Bone marrow (tissue), 2 donors: ENCODE measurements at places on chromosomes 1 and 21.

DNA sequence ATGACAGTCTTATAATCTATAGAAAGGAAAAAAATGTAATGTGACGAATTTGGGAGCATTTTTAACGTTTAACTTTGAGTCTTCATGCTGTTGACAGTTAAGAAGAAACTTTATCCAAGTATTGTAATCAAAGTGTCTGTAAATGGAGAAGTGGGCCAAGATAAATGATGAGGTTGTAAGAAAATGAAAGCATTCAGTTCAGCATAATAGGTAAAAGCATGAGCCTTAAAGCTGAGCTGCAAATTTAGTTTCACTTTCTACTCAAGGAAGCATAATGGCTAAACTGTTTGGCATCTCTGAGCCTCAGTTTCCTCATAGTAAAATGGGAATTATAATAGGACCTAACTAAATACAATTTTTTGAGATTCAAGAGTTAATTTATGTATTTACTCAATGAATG, 1554.8 kb downstream of the KCNT2 start:
- no peak for DNase-seq

DNA sequence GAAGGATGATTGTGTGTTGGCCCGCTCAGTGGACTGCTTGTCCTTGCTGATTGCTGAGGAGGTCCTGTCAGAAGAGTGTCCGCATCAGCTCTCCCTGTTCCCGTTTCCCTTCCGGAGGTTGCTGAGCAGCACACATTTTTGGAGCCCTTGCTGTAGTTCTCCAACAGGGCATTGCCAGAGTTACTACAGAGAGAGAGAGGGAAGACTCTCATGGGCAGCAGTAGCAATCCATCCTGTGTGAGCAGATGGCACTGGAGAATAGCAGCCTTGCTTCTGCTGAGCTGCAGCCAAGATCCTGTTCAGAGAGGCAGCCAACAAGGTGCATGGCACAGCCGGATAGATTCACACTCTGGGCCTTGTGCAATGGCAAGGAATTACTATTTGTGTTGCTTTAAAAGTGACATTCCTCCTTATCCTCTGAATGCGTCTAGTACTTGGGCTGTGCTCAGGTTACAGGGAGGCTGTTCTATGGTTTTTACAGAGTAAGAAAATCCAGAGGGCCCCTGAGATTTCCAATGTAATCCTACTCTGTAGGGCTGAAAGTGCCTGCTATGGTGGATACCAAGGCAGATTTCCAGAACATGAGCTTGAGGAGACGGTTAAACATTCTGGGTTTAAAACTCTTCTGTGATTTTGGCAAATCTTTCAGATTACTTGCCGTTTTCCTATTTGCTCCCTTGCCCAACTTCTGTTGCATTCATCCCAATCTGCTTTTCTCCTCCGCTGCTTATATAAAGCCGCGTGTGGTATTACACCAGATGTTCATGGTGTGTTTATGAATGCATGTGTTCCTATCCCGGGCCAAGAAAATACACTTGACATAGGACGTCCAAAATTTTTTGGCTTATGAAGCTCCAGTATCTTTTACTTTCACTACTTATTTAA, 27.4 kb downstream of the AK4 start:
- DNase-seq: no peak

DNA sequence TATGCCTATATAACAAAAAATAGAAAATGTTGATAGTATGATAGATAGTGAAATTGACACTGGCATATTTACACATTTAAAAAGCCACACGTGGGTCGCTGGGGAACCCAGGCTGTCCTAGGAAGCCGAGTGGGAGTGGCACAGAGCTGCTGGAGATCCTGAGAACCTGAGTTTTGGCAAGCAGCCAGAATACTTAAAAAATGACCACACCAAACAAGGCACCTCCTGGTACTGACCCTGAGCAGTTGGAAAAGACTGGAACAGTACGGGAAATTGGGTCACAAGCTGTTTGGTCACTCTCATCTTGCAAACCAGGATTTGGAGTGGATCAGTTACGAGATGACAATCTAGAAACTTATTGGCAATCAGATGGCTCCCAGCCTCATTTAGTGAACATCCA, 111.5 kb downstream of the ZFYVE9 start:
- DNase-seq: no peak

DNA sequence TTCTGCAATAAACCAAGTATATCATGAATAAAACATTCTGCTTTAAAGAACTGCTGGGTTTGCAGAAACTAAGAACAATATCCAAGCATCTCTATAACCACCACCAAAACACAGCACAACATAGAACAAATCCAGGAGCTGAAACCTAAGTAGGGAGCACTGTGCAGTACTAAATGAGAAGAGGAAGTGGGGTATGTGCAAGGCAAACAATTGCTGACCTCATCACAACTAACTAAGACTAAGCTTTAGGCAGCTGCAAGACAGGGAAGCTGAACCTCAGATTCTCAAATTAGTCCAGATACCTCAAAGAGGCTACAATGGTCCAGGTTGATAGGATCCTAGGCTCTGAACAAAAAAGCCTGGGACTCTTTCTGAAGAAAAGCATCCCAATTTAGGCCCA, 172.6 kb downstream of the SLC44A5 start:
- no peak for DNase-seq

GRCh38 chr1:157969697-157970485, 23.6 kb upstream of the KIRREL1 start:
- DNase-seq: peak; percentile 11

GRCh38 chr21:44532712-44533111, 7.3 kb downstream of the KRTAP10-1 start:
- DNase-seq: no peak

GRCh38 chr1:198254948-198255347, 98.2 kb downstream of the NEK7 start:
- DNase-seq: no peak

GRCh38 chr1:36350659-36351226, 27.3 kb upstream of the EVA1B start:
- DNase-seq: peak; percentile 70

DNA sequence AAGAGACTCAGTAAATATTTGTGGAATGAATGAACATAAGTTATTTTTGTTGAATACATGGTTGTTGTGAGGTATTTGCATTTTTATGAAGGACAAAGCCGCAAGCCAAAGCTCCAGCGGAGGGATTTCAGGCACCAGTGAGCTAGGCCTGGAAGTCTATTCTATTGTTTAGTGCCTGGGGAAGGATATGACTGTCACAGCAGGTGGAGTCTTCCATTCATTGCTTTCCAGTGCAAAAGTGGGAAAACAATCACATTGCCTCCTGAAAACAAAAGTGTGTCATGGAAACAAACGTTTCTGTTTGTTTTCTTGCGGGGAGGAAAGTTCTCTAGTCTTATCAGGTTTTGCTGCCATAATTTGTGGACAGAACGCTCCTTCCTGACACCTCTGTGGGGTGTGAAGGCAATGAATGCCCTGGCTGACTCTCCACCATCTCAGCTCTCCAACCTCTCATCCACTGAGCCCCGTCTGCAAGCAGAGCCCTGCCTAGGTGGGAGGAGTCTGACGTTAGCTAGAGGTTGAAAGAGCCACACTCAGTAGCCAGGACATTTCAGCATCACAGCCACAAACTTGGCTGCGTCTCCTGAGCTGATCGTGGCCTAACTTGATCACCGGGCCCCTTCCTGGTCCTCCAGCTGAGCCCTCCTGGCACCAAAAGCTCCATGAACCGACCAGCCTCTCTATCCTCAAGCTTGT, 739.1 kb downstream of the MATN1 start:
- no peak for DNase-seq

GRCh38 chr1:66223681-66224080, 310.3 kb upstream of the SGIP1 start:
- DNase-seq: no peak

GRCh38 chr1:110674337-110675059, at the start of gene KCNA3:
Gene KCNA3 (minus strand): TSS chr1:110674940. CDS start chr1:110674809, 131 bp downstream.
- DNase-seq: peak; percentile 46

DNA sequence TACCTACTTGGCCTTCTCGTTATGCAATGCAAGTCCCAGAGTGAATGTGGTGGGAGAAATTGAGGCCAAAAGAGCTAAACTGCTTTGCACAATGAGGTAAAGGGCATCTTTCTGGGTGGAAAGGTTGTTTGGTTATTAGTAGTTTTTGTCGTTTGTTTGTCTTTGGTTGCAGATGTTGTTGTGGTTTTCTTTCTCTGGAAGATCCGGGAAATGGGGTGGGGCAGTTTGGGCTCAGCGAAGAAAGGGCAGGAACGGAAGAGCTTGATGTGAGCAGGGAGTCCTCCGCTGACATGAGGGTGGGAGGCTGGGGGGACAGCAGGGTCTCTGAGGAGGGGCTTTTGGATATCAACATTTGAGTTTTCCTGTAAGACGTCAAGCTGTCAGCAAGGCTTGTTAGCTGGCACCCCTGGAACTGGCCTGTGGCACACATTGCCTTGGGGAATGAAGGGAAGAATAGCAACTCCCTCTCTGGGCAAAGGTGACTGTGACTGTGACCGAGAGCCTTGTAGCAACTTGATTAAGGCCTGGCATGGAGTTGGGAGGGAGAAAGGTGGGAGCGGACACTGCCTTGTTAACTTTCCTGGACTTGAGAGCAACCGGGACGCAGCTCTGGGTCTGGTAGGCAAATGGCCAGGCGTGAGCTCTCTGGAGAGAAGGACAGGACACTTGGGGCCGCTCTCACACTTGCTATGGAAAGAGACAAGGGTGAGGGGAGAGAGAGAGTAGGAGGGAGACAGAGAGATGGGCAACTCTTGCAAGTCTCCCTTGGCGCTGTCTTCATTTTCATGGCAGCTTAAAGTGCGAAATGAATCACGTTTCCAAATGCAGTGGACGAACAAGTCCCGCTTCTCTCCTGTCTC, 15.4 kb upstream of the OPRD1 start:
- DNase-seq: no peak

DNA sequence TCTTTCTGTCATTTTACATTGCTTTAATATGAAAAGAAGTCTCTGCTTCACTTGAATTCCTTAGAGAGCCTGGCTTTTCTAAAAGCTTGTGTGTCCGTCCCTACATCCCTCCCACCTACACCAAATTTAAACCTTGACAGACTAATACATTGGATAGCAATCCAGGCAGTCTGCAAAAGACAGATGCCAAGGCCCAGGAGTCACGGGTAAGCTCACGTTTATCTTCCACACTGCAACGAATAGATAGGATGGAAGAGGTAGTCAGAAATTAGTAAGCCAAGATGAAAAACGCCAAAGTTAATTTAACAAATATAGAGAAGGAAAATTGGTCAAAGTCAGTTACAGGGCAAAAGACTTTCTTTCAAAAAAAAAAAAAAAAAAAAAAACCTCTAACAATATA, 338.1 kb downstream of the SMYD3 start:
- no peak for DNase-seq

DNA sequence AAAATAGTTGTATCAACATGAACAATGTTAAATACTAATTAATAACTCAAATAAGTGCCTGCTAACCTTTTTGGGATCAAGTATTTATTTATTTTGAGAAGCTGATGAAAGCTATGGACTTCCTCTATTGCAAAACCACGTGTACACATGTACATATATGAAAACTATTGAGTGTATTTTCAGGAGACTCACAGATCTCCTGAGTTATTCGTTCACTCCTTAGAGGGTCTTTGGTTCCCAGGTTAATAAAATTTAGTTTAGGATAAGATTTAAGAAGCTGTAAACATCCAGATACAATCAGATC, 130.5 kb downstream of the DISC1 start:
- no peak for DNase-seq

GRCh38 chr1:53681351-53681976, 57.5 kb downstream of the GLIS1 start:
- peak; percentile 79 for DNase-seq

GRCh38 chr1:234845836-234846235, 235.9 kb upstream of the IRF2BP2 start:
- DNase-seq: no peak

- no peak for DNase-seq
Measured at GRCh38 chr1:240695416-240695815, 83.5 kb upstream of the GREM2 start.

DNA sequence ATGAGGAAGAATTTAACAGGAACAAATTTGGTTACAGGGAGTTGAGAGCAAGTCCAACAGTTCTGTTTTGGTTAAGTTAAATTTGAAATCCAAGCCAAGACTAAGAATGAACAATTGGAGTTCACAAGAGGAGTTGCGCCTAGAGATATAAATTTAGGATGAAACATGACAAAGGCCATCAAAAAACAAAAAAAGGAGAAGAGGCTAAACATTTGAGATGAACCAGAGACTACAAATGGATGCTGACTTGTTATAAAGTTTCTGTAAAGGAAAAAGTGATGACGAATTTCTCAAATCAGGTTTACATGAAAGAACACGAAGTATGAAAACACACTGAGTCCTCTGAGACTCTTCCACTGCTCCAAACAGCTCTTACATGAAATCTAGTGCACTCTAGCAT, 575.6 kb downstream of the SMYD3 start:
- DNase-seq: no peak

GRCh38 chr1:9238134-9238533, 3.6 kb downstream of the H6PD start:
- DNase-seq: no peak

DNA sequence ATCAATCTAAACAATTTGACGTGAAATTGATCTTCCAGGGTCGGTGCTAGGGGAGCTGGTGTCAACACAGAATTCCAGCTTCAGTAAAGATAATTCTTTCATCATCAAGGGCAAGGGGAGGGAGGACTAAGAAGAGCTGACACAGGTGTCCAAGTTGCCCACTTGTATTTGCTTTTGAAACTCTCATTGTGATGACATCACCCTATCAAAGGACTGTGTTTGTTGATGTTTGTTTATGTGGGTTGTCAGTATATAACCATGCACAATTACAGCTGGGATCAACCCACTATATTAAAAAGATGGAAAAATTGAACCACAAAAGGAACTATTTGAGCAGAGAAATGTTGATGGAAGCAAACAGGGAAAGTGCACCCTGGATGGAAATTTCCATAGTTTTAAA, 48.8 kb downstream of the ZC3H11B start:
- DNase-seq: no peak

DNA sequence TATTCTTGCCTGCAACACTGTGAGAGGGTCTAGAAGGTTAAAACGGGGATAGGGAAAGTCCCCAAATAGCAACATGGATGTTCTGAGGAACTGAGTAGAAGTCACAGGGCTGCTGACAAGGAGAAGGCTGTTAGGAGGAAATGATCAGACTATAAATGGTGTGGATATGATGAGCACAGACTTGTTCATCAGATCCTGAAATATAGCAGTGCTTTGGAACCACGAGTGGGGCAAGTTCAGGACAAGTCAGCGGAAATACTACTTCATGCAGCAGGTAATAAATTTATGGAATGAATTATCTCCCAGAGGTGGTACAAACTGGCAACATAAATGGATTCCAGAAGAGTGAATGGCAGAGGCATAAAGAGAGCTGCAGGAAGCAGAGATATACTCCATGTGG, 3.2 kb upstream of the KIAA0040 start:
- peak; percentile 17 for DNase-seq

- DNase-seq: peak; percentile 52
Measured at GRCh38 chr1:27395441-27396195, 3.2 kb downstream of the GPR3 start.

- no peak for DNase-seq
Measured at GRCh38 chr1:159162516-159163265, 8.7 kb upstream of the CADM3 start.

GRCh38 chr1:44266400-44267344, 53.4 kb downstream of the DMAP1 start:
- no peak for DNase-seq

- no peak for DNase-seq
Measured at GRCh38 chr21:31733551-31734149, 1.7 kb upstream of the SCAF4 start.
